ENCODE measurements at places on chromosomes 3 and 15.

GRCh38 chr3:180188512-180189309 is 152.0 kb upstream of the PEX5L start:
- DNase-seq = no peak

- DNase-seq = no peak
Observed at GRCh38 chr3:150610785-150611184, 7.7 kb downstream of the SELENOT start.

- no peak for DNase-seq
Observed at GRCh38 chr3:155738580-155739076, 6.2 kb downstream of the PLCH1 start.

DNA sequence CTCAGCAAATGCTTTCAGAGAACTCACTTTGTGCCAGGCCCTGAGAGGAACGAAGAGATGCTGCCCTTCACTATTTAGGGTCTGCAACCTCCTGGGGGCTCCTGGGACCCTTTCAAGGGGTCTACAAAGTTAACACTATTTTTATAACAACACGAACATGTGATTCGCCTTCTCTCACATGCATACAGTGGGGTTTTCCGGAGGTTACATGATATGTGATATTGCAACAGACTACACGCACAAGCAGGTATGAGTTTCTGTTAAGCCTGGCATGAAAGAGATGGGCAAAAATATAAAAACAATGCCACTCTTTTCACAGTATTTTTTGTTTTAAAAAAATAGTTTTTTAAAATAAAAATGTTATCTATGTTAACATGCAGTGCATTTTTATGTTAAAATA is 10.3 kb downstream of the STARD5 start:
- DNase-seq = no peak

DNA sequence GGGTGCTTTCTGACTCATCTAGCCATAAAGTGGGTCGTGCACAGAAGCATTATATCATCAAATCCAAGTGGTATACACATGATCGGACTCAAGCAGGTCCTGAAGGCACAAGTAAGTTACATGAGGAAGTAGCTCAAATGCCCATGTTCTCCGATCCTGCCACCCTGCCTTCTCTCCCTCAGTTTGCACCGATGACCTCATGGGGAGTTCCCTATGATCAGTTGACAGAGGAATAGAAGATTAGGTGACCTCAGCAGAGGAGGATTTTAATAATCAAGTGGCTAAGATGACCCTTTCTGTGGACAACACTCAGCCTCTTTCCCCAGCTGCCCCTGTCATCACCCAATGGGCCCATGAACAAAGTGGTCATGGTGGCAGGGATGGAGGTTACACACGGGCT is 149.5 kb downstream of the TBC1D5 start:
- no peak for DNase-seq

- no peak for DNase-seq
Observed at GRCh38 chr3:112302881-112303763, 9.1 kb upstream of the SLC9C1 start.

DNA sequence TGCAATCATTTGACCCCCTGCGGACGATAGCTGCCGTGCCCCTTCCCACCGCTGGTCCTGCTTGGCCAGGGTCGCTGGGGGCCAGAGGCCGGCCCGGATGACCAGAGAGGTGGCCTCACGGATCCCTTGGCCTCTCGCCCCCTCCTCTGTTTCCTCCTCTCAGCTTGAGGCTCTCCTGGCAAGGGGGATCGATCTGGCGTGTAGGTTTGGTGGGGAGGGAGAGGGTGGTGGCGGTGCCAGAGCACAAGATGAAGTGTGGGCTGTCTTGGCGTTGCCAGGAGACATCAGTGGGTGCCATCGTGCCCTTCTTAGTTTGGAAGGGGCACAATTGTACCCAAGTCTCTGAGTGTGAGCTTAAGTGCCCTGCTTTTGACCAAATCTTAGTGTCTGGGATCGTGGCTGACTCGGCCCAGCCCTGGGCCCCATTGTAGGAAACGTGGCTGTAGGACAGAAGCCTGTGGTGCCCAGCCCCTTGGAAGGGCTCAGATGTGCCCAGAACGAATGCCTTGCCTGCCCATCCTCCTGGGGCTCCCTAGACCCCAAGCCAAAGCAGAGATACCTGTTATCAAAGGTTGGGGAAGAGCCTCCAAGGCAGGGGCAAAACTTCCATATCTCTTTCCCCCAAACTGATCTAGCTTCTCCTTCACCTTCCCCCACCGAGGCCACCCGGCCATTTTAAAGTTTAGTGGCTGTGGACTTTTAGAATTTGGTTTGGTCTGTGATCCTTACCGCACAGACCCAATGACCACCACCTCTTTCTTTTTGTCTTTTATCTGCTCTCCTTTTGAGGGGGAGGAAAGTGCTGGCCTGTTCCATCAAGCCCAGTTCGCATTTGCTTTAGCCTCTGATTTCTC is 14.4 kb downstream of the NR2F2 start:
- no peak for DNase-seq
